ENCODE measurements at places on chromosomes 4 and X.

GRCh38 chr4:153418121-153418520, 48.0 kb upstream of the TMEM131L start:
- DNase-seq: no peak

- DNase-seq: no peak
These were observed 23.6 kb upstream of the CDKL5 start for GRCh38 chrX:18401848-18402213.

DNA sequence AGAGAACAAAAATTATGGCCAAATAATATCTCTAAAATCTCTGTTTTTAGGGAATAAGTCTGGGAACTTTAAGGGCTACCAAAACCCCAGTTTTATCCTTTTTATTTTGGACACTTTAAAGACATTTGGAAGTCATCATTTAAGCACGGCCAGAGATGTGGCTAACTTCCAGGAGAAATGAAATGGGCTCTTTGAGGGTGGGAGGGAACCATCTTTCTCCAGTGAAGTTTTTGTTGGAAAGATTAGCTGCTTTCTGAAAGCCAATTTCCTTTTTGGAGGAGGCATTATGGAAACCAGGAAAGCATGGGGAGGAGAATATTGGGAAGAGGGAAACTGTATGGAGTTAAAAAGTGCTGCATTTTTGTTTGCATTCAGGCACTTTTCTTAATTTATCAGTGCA, 4.8 kb downstream of the VSIG1 start:
- no peak for DNase-seq

DNA sequence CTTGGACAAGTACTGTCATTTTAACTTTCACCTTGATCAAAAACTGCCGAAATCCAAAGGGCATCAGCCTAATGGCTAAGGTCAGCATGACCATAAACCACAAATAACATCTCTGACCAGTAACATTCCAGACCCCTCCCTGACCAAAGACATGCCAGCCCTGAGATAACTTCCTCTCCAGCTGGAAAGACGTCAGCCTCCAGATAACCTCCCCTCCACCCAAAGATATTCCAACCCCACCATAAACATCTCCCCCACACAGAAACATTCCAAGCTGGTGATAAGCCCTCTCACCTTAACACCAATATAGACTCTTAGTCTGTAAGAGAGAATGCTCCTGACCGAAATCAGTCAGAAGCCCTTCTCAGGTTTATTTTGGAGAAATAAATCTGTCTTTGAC, 7.4 kb downstream of the PPP1R2C start:
- no peak for DNase-seq

- DNase-seq: no peak
These were observed 400.6 kb downstream of the IL15 start for GRCh38 chr4:142036795-142037583.

All from Kasumi-1 (cell line).